Heart left ventricle (tissue), 16 donors: ENCODE measurements at places on chromosomes 6 and 20. TPM values are rescaled to one million over a fixed set of nuclear protein-coding genes. Genes with fewer than 3 reads are reported as not detected.

- no peak overlapping the region for H3K4me3 ChIP-seq
- no peak for DNase-seq
- no peak overlapping the region for H3K27ac ChIP-seq
- H3K27me3 ChIP-seq: no peaks in the 10 kb centered on the region
- H3K4me1 ChIP-seq: no peaks in the 10 kb centered on the region
- H3K36me3 ChIP-seq: peaks cover 21% of the 10 kb centered on the region
These were observed 21.5 kb downstream of the ZKSCAN3 start for GRCh38 chr6:28371280-28371679.

DNA sequence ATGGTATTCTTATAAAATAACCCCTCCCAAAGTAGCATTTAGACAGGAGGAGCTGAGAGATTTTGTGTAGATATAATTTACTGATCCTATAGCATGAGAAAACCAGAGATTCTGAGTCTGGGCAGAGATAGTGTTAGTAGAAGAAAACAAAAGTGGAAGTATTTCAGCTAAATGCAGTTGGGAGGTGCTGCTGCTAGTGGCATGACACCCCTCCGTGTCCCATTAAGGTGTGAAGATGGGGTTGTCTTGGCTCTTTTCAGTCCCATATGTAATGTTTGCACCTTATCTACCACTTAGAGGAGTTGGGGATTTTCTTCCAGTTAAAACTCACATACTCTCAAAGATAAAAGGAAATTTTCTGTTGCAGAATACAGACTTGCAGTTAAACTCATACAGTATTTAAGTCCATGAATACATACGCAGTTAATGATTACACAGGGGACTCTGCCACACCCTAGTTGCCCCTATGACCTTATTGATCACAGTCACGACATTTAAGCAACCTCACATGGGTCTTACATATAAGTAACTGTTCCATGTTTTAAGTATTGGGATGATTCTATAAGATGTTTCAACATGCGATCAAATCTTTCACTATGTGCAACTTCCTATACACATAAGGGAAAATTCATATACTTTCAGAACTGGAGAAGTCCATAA lies 11.5 kb downstream of the TAAR2 start:
- no peak overlapping the region for H3K27ac ChIP-seq
- no peaks in the 10 kb centered on the region for H3K27me3 ChIP-seq
- no peaks in the 10 kb centered on the region for H3K36me3 ChIP-seq
- H3K4me3 ChIP-seq: no peak overlapping the region

DNA sequence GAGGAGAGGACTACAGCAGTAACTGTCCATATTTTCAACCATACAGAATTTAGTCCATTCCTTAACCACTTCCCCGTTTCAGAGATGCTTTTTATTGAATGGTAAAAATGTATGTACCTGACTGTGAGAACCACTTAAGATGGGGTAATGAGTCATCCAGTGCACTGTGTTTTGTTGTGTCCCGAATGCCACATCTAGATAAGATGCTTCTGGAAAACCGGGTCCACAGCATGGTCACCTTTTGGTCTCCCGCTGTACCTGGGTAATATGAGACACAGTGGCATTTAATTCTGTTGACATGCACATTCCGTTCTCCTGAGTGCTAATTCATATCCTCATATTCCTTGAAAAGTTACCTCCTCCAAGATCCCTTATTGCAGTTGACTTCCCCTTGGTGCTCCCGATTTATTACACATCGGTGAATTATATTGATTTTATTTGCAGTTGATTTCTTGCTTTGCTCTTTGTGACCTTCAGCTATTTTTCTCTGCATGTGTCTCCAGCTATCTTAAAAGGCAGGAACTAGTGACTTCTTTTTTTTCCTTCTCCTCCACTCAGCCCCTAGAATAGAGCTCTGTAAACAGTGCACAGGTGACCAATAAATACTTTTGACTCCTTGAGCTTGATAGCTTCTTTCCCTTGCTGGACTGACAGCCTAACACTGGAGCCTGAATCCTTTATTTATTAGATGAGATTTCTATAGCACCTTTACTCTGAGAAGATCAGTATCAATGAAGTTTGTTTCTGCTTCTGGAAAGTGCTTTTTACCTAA lies 314.6 kb downstream of the ZFAND3 start:
- H3K4me1 ChIP-seq: peaks cover 15% of the 10 kb centered on the region
- no peak overlapping the region for H3K27ac ChIP-seq
- no peak overlapping the region for H3K4me3 ChIP-seq
- no peaks in the 10 kb centered on the region for H3K27me3 ChIP-seq

DNA sequence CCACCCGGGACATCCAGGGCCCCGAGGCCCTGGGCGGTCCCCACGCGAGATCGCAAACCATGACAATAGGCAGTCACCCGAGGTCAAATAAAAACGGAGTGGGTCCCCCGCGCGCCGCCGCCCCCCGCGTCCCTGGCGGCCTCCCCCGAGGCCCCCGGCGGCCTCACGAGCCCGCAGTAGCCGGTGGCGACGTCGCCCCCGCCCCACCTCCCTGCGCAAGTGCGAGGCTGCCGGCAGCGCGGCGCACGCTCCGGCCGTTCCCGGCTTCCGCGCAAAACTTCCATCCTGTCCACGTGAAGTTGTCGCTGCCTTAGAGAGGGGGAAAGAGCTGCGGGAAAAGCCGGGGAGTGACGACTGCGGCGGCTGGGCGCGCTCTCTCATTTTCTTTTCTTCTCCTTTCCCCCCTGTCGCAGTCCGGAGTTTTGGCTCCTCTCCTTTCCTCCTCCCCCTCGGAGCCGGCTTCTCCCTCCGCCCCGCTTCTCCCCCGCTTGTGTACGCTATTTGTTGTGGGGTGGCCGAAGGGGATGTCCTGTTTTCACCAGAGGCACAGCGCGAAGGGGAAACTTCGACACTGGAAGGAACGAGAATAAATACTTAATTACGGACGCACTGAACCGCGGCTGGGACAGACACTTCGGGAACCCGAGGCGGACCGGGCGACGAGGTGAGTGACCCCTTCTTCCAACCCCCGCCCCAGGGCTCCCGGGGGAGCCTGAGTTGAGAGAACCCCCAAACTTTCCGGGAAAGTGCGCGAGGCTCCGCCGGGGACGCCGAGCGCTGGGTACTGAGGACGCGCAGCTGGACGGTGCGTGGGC lies at the start of gene EYA4:
EYA4 (plus strand) TSS at position 272 of the 815 bp plus-strand sequence. CDS start 33,424 bp downstream, outside the sequence.
- H3K27ac ChIP-seq: peak within 1 kb of the TSS; percentile 82
- H3K36me3 ChIP-seq: no peaks in the 10 kb centered on the region
- peak; percentile 47 for DNase-seq
- H3K4me1 ChIP-seq: no peaks in the 10 kb centered on the region
- no peaks in the 10 kb centered on the region for H3K27me3 ChIP-seq

DNA sequence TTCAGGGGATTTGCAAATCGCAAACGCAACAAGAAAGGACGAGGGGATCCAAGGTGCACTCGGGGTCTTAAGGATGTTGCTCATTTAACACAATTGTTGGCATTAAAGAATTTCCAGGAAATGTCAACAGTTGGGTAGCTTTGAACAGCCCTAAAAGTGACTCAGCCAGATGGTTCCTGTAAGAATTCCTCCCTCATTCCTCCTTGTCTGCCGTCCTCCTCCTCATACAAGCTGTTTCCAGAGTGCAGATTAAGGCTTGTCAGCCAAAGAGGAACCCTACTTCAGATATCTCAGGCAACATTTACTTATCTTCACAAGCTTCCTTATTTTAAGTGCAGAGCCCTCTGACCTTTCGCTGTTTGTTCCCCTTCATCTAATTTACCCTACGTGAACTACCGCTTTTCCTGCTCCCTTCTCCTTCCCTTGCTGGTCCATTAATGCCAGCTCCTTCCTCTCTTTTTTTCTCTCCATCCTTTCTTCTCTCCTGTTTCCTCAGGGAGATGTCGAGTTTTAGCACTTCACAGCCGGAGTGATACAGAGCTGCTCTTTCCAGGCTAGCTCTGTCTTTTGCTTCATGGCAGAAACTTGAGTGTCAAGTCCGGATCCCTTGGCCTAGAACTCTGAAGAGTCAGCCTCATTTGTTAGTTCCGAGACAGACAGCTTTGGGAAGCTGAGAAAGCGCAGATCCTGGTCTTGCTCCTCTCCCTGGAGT lies 26.1 kb upstream of the TBC1D7 start:
- H3K36me3 ChIP-seq: no peaks in the 10 kb centered on the region
- no peak overlapping the region for H3K4me3 ChIP-seq
- no peak for DNase-seq
- peak overlapping the region; percentile 5 for H3K27ac ChIP-seq
- H3K4me1 ChIP-seq: peaks cover 9% of the 10 kb centered on the region

- H3K27me3 ChIP-seq: no peaks in the 10 kb centered on the region
- H3K27ac ChIP-seq: peak overlapping the region; percentile 98
- peak overlapping the region; percentile 88 for H3K4me3 ChIP-seq
These were observed 575 bp downstream of the WTAP start for GRCh38 chr6:159727717-159728445.

Gene CCN6
- not detected for total RNA-seq

Gene CNPY3
- total RNA-seq: 44.0 TPM

- no peak overlapping the region for H3K4me3 ChIP-seq
- no peaks in the 10 kb centered on the region for H3K4me1 ChIP-seq
- no peak overlapping the region for H3K27ac ChIP-seq
- no peaks in the 10 kb centered on the region for H3K27me3 ChIP-seq
These were observed 301.2 kb downstream of the LRFN2 start for GRCh38 chr6:40285996-40286395.

DNA sequence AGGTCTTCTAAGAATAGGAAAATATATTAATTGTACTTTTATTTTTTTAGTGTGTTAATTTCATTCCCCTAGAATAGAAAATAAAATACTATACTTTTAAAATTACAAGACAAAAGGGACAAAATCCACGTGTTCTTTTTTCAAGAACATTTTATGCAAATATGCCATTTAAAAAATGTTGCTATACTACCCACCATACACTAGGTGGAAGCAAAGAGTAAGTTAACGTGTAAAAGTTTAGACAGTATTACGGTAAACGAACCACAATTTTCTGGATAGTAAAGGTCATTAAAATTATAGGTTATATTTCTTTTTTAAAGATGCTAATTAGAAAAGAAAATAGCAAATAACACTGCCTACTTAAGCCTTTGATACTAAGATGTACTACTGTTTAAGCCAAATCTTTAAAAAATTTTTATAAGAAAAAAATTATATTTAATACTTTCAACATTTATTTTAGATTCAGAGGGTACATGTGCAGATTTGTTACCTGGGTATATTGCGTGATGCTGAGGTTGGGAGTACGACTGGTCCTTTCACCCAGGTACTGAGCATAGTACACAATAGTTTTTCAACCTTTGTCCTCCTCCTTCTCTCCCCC lies 287.6 kb downstream of the PHF3 start:
- H3K27me3 ChIP-seq: no peaks in the 10 kb centered on the region
- H3K4me3 ChIP-seq: no peak overlapping the region
- no peak overlapping the region for H3K27ac ChIP-seq
- no peak for DNase-seq
- H3K4me1 ChIP-seq: no peaks in the 10 kb centered on the region

Gene VEGFA
- 83.0 TPM for total RNA-seq

DNA sequence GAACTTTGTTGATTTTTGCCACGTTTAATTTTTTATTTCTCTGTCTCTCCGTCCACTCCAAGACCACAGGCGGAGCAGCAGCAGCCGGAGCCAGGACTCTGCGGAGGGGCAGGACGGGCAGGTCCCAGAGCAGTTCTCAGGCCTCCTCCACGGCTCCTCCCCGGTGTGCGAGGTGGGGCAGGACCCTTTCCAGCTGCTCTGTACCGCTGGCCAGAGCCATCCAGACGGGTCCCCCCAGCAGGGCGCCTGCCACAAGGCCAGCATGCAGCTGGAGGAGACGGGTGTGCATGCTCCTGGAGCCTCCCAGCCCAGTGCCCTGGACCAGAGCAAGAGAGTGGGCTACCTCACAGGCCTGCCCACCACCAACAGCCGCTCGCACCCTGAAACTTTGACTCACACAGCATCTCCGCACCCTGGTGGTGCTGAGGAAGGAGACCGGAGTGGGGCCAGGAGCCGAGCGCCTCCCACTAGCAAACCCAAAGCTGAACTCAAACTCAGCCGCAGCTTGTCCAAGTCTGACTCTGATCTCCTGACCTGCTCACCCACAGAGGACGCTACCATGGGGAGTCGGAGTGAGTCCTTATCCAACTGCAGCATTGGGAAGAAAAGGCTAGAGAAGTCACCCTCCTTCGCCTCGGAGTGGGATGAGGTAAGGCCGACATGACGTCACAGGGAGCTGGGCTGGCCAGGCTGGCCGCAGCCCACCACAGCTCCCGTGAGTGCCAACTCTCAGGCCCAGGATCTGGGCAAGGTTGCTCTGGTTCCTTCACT lies 123.5 kb downstream of the TCP11 start:
- peak; percentile 54 for DNase-seq
- peaks cover 43% of the 10 kb centered on the region for H3K4me1 ChIP-seq
- no peaks in the 10 kb centered on the region for H3K36me3 ChIP-seq
- peak overlapping the region; percentile 98 for H3K27ac ChIP-seq
- H3K4me3 ChIP-seq: peak overlapping the region; percentile 57

GRCh38 chr6:107756660-107757355 lies 67.3 kb downstream of the SCML4 start:
- H3K4me3 ChIP-seq: no peak overlapping the region
- DNase-seq: no peak

DNA sequence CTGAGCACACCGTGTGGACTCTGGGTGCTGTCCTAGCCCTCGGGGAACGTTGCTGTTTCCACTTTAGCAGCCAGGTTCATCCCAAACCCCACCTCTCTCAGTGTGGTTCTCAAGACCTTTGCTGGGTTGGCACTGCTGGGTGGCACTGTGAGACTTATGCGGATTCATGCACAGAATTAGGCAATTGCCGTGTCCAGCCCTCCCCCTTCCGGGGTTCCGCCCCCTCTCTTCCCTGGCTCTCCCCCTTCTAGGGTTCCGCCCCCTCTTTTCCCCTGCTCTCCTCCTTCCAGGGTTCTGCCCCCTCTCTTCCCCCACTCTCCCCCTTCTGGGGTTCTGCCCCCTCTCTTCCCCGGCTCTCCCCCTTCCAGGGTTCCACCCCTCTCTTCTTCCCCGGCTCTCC lies 39.8 kb upstream of the SLCO4A1 start:
- H3K4me1 ChIP-seq: peaks cover 26% of the 10 kb centered on the region
- no peak overlapping the region for H3K4me3 ChIP-seq
- no peak for DNase-seq
- no peaks in the 10 kb centered on the region for H3K36me3 ChIP-seq
- no peak overlapping the region for H3K27ac ChIP-seq

Gene PPP1R10
- total RNA-seq: 23.0 TPM

DNA sequence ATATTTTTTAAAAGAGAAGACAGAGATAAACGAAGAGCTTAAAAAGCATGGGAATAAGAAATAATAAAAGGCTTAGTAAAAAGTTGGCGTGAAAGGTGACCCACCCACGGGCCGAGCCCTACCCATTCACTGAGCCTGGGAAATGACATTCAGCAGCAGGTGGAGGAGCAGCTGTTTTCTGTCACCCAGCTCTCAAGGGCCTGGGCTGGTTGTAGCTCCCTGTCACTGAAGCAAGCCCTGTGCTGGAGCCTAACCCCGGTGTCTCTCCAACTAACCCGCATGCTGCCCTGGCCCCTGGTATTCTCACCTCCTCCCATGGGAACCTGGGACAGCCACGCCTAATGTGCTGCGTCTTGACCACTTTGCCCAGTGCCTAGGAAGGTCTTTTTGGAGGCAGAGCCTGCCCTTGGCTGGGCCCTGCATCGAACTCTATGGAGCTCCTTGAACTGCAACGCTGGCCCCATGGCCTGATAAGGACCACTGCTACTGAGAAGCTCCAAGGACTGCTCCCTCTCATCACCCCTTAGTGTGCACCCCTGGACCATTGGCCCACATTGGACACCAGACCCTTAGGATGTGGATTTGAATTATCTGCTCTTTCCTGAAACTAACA lies 68.8 kb upstream of the IYD start:
- no peaks in the 10 kb centered on the region for H3K27me3 ChIP-seq
- no peaks in the 10 kb centered on the region for H3K4me1 ChIP-seq
